ENCODE measurements at places on chromosomes 2 and 18.

DNA sequence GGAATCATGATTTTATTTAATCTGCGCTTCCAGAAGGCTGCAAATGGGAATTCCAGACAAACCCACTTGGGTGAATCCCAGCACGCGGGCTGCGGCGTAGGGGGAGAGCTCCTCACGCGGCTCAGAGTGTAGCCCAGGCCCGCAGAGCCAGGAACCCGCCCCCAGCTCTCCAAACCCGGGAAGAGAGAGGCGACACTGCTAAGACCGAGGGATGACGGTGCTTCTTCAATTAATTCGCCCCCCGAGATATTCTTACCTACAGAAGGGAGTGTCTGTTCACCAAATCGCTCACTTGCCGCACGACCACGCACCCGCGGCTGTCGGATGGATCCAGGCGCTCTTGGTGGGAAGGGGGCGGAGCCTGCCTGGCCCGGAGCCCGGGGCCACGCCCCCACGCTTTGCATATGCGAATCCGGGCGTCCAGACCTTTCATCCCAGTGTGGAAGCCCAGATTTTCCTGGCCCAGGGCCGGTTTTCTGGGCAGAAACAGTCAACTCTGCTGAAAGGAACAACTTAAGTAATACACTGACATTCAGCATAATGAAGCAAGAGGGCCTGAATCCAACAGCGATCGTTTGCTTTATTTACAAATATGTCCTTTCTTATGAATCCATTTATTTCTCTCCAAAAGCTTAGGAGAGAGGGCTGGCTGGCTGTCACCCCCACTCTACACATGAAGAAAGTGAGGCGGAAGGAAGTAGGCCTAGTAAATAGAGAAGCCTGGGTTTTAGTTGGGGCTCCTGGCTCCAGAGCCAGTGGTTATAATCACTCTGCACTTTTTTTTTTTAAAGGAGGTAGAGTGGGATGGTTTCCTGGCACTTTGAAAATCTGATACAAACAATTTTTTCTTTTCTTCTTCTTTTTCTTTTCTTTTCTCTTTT lies at the start of gene SLC19A3:
TSS of gene SLC19A3 (minus strand) at position 342 of the 881 bp plus-strand sequence. CDS start 15,710 bp downstream, outside the sequence.
- peak; percentile 44 for DNase-seq

DNA sequence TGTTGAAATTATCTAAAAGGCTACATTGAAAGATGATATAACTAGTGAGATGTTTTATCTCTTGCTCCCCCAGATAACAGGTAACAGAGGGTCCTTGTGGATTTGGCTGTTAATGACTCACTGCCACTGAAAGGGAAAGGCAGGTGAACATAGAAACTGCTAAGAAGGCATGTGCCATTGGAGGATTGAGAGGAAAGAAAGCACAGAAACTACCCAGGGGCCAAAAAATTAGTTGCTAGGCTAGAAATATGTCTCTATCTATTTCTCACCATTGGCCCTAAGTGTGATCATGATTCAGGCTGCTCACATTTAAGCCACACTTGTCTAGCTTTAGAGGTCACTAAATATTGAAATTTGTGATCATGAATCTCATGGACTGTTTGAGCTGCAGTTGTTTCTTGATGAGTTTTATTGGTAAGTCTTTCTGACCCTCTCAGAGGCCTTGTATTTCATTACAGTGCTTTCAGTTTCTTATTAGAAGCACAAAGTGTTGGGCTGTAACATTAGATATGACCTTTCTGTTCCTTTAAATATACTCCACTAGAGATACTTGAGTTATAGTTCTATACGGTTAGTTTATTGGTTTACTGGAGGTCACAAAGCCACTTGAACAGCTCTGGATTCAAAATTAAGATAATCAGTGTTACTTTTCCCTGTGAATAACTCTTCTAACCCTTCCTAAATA lies 26.2 kb downstream of the NAB1 start:
- no peak for DNase-seq

DNA sequence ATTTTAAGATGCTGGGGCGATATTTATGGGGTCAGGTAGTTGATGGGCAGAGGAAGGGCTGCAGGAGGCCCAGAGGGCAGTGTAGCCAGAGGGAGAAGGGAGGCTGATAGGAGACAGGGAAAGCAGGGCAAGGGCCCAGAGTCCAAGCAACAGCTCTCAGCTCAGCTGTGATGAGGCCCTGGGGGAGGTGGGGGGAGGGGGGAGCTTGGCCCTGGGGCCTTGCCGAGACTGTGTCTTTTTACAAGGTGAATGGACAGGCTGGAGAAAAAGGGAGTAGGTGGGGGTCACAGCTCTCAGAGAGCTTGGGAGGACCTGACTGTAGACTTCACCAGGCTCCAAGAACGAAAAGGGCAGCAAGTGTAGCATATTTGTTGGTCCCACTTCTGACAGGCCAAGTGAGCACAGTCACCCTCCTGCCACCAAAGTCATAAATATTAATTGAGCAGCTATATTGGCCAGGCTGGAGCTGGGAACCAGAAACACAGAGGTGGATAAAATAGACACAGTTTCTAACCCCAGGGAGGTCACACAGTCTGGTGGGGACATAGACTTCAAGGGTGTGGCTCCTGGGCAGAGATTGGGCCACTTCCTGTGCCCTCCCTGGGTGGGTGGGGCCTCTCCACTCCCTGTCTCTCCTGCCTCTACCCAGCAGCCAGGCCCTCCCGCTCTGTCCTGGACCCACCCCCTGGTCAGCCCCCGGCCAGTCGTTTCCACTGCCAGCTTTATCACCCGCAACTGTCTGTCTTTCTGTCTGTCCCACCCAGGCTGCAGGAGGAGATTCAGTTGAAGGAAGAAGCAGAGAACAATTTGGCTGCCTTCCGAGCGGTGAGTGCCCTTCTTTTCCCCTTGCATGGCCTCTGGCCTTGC lies 1.4 kb downstream of the DES start:
- DNase-seq, result no peak

GRCh38 chr18:62366992-62367391 lies 41.9 kb downstream of the TNFRSF11A start:
- no peak for DNase-seq

DNA sequence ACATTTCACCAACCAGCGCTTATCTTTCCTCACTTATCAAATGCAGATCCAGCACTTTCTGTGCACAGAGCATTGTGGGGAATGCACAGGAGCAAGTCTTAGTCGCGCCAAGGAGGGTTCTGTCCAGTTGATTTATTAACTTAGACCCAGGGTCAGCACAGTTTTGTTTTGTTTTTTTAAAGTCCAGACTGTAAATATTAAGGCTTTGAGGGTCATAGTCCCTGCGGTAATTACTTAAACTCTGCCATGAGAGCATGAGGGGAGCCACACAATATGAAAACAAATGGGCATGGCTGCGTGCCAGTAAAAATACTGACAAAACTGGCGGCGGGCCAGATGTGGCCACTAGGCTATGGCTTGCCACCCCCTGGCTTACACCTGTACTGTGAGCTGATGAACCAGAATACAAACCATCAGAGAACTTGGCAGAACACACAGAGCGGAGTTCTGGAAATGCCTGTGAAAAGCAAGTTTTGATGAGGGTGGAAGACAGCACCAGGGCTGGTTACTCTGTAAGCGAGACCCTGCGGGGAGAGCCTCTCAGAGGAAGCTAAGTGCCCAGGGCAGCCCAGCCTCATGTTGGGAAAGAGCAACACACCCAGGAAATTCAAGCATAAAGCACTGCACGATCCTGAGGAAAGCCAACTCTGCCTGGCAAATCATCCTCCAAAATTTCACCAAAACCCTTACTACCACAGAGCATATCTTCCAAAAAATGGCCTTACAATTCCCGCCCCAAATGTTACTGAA lies 43.6 kb downstream of the L3MBTL4 start:
- DNase-seq, result peak; percentile 87

DNA sequence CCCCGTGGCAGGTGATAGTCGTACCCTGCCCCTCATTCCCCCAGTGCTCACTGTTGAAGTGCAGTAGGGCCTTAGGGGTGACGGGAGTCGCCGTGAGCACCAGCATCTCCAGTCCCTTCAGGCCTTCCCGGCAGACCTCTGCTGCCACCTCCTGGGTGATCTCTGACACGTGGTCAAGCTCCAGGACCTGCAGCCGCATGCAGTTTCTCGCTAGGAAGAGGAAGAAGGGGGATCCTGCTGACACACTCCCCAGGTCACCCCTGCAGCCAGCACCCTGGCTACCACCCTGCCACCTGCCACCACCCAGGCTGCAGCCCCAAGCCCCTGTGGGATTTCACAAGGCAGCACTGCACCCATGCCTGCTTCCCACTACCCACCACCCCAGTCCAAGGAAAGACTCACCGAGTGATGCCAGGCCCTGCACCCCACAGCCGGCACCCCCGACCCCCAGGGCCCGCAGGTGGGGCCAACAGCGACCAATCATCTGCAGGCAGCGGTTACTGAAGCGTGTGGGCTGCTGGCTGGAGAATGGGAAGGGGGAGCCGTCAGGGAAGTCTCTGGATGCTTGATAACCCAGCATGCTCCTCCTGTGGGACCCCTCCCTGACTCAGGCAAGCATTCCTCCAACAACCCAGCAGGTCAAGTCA lies 23.8 kb downstream of the FBXO41 start:
- no peak for DNase-seq

Data from NCI-H1105 treated with DMSO at 0.1 percent for 48 hours (cell line).